Renal cortical epithelial cell (primary cell): ENCODE measurements at places on chromosomes 3 and 15.

DNA sequence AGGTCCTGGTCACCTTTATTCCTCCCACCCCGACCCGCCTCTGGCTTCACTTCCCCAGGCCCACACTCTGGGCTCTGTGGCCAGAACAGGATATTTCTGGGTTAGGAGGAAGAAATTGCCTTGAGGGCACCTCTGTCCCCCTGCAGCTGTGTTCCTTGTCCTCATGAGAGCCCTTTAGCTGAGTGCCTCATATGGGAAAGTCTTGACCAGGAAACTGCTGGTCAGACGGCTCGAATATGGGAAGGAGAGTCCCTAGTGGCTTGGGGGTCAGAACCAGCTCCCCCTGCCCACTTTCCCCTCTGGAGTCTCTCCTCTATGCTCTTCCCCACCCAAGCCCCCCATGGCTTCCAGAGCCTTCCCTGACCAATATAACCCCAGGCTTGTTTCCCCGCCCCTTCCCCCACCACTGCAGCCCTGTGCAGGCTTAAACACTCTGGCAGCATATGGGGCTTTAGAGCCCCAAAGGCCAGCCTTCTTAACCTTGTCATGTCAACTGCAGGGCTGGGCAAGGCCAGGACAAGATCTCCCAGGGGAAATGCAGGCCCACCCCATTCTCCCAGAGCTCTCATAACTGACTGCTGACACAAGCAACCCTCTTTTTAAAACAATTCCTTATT is 36.4 kb downstream of the SEC22C start:
- DNase-seq = no peak

DNA sequence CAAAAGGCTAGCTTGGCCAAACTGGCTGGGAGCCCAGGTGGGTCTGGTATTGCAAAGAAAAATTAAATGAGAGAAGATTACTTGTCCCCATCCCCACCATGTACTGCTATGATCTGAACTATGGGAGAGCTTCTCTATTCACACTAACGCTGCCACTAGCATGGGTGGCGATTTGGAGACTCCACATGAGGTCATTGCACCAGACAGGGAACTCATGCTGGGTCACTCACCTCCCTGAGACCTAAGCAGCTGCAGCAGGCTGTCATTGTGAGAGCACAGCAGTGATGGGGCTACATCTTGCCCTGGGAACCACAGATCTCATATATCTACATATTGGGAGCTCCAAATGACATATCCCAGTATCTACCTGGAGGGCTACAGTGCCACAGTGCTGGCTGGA is 36.3 kb upstream of the NECTIN3 start:
- no peak for DNase-seq

- peak; percentile 69 for DNase-seq
These were observed 52.0 kb downstream of the SMAD3 start for GRCh38 chr15:67117370-67117769.

GRCh38 chr15:48536681-48537091 is 108.8 kb downstream of the FBN1 start:
- no peak for DNase-seq
